Breast epithelium (tissue), 4 donors: ENCODE measurements at places on chromosomes 2 and 18. TPM values are rescaled to one million over a fixed set of nuclear protein-coding genes. Genes with fewer than 3 reads are reported as not detected.

TFCP2L1 gene
- total RNA-seq = 90.3 TPM

YWHAQ gene
- total RNA-seq = 176 TPM

GRCh38 chr2:30266705-30267104 is 35.4 kb downstream of the LBH start:
- no peak overlapping the region for H3K4me3 ChIP-seq
- H3K4me1 ChIP-seq = no peaks in the 10 kb centered on the region
- no peaks in the 10 kb centered on the region for H3K36me3 ChIP-seq
- no peak overlapping the region for H3K27ac ChIP-seq

DNA sequence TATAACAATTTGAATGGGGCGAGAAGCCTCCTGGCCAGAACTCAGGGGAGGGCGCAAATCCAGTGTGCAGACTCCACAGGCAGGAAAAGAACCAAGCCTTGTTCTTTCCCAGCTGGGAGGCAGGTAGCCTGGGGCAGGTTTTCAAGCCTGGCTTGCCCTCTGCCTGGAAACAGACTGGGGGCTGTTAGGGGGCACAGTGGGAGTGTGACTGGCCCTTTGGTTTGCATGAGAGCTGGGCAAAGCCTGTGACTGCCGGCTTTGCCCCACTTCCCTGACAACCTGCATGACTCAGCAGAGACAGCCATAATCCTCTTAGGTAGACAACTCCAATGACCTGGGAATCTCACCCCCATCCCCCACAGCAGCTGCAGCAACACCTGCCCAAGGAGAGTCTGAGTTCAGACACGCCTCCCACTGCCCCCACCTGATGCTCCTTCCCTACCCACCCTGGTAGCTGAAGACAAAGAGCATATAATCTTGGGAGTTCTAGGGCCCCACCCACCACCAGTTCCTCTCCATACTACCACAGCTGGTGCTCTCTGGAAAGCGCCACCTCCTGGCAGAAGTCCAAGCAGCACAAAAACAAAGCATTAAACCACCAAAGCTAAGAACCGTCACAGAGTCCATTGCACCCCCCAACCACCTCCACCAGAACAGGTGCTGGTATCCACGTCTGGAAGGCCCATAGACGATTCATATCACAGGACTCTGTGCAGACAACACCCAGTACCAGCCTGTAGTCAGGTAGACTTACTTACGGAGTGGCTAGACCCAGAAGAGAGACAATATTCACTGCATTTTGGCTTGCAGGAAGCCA is 402.5 kb downstream of the STK39 start:
- H3K4me3 ChIP-seq = no peak overlapping the region
- DNase-seq = no peak
- no peaks in the 10 kb centered on the region for H3K27me3 ChIP-seq
- H3K4me1 ChIP-seq = no peaks in the 10 kb centered on the region

GRCh38 chr2:152835674-152836073 is 117.3 kb downstream of the ARL6IP6 start:
- H3K4me3 ChIP-seq = no peak overlapping the region
- no peaks in the 10 kb centered on the region for H3K27me3 ChIP-seq
- H3K4me1 ChIP-seq = no peaks in the 10 kb centered on the region
- H3K27ac ChIP-seq = no peak overlapping the region
- DNase-seq = no peak

GRCh38 chr2:100197631-100198153 is 55.3 kb upstream of the AFF3 start:
- peaks cover 4% of the 10 kb centered on the region for H3K4me1 ChIP-seq
- DNase-seq = no peak
- peak overlapping the region; percentile 22 for H3K4me3 ChIP-seq

- H3K4me3 ChIP-seq = no peak overlapping the region
- no peak overlapping the region for H3K27ac ChIP-seq
- no peak for DNase-seq
- H3K36me3 ChIP-seq = no peaks in the 10 kb centered on the region
Measured at GRCh38 chr2:12910431-12910830, 193.7 kb downstream of the TRIB2 start.
